ENCODE measurements at places on chromosomes 11 and 22. TPM values are rescaled to one million over a fixed set of nuclear protein-coding genes. Genes with fewer than 3 reads are reported as not detected.

Gene NAALADL1
- total RNA-seq = not detected

Gene OR52N4
- total RNA-seq = not detected

DNA sequence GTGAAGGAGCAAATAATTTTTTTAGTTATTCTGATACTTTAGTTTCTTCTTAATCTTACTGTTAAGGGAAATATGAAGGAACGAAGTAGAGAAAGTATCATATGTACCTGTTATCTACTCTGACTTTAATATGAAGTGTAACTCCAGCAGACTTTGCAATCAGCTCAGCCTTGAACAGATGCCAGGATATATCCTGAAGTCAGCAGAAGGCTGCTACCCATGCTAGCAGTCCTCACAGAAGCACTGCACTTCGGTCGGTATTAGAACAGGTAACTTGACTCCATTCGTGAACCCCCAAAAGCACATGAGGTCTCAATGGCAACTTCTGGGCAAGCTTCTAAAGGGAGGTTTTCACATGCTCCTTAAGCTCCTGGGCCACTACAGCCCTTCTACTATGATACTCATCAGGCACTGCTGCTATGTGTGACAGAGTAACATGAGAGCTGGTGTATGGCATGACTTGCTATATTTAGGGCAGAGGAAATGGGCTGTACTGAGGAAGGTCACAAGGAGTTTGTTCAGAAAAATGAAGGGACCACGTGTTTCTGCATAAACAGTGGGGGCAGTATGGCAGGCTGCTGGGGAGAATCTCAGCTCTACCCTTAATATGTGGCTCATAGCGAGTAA, 344.1 kb downstream of the SOX6 start:
- no peak for DNase-seq

DNA sequence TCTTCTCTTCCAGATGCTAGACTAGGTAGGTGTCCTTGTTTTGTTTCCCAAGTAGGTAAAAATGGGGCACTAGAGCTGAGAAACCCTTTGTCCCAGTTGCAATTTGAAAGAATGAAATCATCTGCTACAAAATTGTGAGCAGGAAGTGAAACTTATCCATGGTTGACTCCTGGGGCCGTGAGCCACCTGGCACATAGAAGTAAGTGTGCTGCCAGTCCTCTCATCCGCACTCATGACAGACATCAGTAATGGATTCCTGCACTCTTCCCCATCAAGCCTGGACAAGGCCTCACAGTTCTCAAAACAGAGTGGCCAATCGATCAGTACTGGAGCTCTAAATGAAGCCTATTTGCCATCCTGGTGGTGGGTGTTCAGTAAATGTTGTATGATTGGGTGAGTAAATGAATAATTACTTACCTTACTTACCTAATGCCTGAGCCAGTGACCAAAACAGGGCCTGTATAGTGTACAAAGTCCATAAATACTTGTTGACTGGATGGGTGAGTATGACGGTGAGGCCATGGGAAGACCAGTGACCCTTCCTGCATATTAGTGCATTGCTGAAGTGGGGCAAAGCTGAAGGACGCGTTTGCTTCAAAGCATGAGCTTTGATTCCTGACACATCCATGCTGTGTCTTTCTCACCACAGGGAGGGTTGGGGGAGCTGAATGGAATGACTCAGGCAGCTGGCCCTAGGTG, 68.9 kb upstream of the HEPHL1 start:
- no peak for DNase-seq

DNA sequence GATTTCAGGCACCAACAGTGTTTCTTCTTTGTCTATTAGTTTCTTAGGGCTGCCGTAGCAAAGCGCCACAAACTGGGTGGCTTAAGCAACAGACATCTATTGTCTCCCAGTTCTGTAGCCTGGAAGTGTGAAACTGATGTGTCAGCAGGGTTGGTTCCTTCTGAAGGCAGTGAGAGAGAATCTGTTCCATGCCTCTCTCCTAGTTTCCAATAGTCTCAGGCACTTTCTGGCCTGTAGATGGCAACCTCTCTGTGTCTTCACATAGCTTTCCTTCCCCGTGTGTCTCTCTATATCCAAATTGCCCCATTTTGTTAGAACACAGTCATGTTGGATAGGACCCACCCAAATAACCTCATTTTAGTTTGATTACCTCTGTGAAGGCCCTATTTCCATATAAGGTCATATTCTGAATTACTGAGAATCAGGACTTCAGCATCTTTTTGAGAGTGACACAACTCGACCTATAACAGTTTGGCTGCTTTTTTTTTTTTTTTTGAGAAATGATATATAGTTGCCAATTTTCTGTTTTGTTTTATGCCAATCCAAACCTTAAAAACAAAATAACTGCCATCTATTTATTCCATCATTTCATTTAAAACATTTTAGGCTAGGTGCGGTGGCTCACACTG, 108.2 kb downstream of the SLC36A4 start:
- peak; percentile 41 for DNase-seq

GRCh38 chr11:84558085-84558905, 1068.8 kb downstream of the DLG2 start:
- DNase-seq = peak; percentile 26

Gene SCGB1D2
- not detected for total RNA-seq

Gene NRIP3
- 23.4 TPM for total RNA-seq

DNA sequence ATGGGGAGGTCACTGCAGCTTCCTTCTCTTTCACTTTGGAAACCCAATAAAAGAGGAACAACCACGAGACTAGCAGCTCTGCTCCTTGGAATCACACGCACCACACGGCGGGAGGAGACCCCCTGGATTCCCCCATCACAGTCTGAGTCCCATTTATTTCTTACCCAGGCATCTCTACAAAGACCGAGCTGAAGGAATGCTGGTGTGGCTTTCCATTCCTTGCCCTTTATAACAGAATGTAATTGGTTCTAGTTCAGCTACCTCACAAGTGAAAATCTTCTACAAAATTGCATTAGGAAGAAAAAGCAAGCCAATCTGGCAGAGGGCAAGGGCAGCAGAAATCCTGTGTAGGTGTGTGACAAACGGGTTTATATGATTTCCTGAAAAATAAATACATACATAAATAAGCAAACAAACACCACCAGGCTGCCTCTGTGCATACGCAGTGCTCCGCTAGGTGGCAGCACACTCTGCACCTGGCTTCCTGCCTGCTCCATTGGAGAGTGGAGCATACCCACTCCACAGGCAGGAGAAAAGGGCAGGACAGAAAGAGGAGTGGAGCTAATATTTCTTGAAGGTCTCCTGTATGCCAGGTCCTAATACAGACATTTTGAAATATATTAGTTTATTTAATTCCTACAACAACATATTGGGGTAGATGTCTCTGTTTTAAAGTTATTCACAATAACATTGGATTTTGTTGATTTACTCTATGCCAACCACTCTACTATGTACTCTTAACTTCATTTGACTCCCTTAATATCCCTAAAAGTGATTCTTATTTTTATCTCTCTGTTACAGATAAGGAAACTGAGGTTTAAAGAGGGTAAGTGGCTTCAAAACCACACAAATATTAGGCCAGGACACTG, 673.1 kb downstream of the KCNA4 start:
- peak; percentile 60 for DNase-seq

Gene MS4A6E
- not detected for total RNA-seq

DNA sequence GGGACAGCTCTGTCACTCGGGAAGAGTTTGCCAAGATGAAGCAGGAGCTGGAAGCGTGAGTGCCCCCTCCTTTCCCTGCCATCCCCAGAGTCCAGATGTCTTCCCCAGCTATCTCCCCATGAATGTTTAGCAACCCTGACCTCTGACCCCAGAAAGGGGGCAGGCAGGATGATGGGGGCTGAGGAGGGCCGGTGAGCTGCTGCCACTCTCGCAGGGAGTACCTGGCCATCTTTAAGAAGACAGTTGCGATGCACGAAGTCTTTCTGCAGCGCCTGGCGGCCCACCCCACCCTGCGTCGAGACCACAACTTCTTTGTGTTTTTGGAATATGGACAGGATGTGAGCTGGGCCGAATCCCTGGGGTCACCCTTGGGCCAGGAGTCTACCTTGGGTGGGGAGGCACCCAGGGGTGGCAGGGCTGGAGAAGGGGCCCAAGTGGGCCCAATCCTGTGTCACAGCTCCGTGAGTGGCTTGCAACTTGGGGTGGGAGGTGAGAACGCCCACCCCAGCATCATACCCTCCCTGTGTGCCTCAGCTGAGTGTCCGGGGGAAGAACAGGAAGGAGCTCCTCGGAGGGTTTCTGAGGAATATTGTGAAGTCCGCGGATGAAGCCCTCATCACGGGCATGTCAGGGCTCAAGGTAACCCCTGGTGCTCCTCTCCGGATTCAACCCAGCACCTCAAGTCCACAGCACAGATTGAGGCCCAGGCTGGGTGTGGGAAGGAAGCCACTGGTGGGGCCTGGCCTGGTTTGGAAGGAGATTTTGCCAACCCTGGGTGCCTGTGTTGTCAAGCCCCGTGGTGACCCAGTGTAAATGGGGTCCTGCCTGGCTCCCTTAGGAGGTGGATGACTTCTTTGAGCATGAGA, 7.5 kb downstream of the CFL1 start:
- no peak for DNase-seq

Gene AQP11
- 3.7 TPM for total RNA-seq

GRCh38 chr11:105975128-105975527, 46.9 kb downstream of the MSANTD4 start:
- DNase-seq = peak; percentile 8
